Neuronal stem cell (in vitro differentiated cells): ENCODE measurements at places on chromosomes 1 and 21.

DNA sequence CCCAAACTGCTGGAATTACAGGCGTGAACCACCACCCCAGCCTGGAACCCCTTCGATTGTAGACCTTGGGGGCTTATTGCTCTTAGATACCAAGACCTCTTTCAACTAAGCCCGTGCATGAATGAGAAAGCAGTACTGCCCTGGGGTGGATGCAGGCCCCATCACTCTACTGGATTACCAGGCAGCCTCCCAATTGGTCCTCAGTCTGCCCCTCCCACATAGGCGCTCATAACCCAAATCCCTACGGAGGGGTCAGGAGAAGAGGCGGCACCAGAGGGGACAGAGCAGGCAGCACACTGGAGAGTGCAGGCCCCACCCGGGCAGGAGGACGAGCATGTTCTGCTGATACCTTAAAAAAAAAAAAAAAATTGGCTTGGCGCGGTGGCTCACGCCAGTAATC, 12.4 kb upstream of the STMN1 start:
- no peak for DNase-seq

DNA sequence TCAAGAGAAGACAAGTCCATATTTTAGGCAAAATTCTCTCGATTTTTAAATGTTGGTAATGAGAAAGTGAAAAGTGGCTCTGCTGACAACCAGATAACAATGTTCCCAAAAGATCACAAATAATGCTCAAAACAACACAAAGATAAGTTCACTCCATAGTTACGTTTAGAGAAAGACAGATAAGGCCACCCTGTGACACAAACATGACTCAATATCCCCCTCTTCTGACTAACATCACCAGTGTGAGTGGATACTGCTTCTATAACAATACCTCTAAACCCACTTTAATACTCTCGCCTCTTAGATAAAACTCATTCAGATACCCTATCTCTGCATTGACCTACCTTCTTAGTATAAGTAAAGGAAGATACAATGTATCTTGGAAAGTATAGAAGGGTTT, 51.2 kb upstream of the RGS7 start:
- DNase-seq, result no peak

DNA sequence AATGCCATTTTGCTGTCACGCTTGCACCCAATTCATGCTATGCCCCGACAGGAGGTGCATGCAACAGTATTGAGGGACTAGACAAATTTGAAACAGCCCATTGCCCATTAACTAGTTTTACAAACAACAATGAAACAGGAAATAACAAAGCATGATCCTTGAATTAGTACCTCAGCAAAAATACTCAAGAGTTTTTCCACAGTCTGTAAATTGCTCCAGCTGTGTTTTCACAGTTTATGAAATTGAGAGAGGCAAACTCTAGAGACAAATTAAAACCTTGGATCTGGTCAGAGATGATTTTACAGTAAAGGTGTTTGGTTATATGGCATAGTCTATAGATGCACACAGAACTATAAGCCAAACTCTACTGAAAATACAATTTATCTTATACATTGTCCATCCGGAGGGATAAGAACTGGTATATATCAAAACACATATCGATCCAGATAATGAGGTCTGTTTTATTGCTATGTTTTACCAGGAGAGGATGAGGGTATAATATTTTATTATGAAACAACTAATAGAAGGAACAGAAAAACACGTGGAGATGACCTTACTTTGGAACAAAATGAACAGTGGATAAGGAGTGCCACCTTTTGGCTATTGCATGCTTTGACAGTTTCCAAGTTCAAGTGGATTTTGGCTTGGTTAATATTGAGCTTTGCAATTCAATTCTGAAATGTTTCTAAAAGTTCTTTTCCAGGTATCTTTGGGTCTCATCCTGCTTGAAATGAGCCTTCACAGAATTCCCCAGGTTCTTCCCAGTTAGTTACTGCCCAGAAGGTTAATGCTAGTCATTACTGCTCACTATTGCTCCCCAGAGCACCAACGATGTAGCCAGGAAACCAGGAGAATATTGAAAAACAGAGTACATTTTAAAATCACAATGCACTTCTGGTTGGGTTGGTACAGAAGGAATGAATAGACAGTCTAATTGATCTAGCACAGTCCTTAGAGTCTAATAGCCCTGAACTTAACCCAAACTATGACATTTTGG, 45.7 kb downstream of the ZC3H11B start:
- no peak for DNase-seq

- DNase-seq, result no peak
These were observed 96.8 kb downstream of the LACTBL1 start for GRCh38 chr1:22875841-22876240.

- no peak for DNase-seq
These were observed 133.8 kb upstream of the ZBTB40 start for GRCh38 chr1:22317920-22318243.

DNA sequence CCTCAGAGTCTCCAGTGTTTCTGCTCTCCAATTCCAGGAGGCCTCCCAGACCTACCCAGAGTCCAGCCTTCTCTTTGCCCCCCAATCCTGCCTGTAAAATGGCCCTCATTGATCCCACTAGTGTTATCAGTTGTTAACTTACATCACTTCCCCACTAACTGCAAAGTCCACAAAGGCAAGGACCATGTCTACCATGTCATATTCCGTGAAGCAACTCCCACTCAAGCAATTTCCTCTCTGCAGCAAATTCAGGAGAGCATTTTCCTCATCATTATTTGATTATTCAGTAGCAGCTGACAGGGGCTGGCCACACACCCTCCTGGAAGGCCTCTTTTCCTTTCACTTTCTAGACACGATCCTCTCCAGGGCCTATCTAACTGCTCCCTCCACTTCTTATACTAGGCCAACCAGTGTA, 153.5 kb downstream of the RERE start:
- no peak for DNase-seq

- DNase-seq, result no peak
These were observed 14.2 kb upstream of the AGPAT3 start for GRCh38 chr21:43850728-43851295.

DNA sequence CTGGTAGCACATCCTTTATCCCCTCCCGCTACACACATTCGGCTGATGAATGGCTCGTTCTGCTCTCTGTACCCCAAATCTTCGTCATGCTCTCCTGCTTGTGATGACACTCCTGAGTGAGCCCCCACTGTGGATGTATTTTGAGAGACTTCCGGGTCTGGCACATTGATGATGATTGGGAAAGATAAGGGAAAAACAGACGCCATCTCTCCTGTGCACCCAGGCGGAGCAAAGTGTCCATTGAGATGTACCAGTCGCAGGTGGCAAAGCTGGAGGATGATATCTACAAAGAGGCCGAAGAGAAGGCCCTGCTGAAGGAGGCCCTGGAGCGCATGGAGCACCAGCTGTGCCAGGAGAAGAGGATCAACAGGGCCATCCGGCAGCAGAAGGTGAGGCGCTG, 27.9 kb upstream of the EFHD2 start:
- no peak for DNase-seq

- no peak for DNase-seq
These were observed 11.0 kb upstream of the PGD start for GRCh38 chr1:10387677-10388386.

GRCh38 chr1:2375246-2375922, 16.0 kb downstream of the MORN1 start:
- DNase-seq, result no peak

DNA sequence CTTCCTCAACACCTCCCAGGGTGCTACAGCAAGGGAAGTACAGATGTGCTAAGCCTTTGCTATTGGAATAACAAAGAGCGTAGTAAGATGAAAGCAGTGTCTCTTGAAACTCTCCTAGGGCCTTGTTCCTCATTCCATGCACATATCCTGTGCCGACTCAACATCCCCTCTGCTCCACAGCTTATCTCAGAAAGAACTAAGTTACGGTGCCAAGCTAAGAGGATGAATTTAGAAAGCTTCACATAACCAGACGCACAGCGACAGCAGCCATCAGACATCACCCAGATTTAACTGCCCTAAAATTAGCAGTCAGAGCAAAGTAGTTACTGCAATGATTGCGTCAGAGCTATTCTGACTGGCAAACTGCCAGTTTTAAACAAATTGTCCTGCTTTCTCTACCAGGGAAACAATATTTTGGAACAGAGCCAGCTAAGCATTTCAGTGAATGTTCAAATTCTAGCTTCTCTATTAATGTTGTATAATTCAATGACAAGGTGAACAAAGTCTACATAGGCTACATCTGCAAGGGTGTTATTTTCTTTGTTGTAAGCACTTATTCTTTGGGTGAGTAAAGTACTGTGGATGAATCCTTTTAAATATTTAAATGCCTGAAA, 9.5 kb downstream of the SIPA1L2 start:
- DNase-seq, result no peak

- DNase-seq, result no peak
These were observed 31.7 kb upstream of the FNBP1L start for GRCh38 chr1:93416183-93416582.

DNA sequence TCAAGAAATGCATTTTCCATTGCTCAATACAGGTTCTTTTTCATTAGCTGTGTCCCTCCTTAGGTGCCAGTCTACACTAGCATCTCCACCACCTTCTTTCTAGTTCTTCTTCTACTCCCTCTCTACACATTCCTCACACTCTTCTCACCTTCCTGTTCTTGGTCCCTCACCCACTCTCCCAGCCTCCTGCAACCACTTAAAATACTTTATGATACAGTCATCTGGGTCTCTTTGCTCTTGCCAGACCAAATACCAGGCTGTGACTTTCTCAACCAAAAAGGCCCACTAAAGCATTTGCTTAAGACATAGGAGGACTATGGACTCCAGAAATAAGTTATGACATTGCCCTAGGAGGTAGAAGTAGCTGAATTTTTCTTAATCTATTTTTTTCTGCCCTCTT, 35.1 kb downstream of the PIGM start:
- no peak for DNase-seq

GRCh38 chr1:240426051-240426450, 185.9 kb downstream of the GREM2 start:
- DNase-seq, result no peak

DNA sequence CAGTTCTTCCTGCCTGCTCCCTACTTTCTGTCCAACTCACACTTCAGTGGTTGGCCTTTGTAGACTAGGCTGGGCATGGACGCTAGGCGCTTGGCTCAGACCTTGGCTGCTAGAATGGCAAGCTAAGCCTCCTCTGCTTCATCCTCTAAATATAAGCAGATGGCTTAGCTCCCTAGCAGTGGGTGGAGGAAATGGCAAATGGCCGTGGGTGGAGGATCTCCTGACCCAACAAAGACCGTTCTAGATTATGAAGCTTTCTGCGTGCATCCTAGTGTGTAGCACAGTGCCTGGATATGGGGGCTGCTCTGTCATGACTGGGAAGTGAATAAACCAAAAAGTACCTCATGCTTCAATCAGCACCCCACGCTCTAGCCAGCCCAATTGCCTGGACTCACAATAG, 10.4 kb upstream of the ETV3L start:
- no peak for DNase-seq

DNA sequence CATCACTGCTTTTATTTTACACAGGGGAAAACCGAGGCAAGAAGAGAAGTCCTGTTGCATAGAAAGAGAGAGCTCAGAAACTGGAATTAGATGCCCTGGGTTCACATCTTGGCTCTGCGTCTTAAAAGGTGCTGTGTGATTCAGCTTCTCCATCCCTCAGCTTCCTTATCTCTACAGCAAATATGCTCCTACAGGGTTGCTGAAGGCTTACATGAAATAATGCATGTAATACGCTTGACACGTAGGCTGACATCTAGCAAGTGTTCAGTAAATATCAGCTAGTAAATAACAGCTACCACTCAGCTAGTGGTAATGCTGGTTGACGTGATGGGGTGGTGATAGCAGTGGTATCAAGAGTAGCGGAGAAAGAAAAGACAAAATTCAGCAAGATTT, 77.1 kb upstream of the CD55 start:
- no peak for DNase-seq

GRCh38 chr1:164637461-164638375, 78.7 kb downstream of the PBX1 start:
- DNase-seq, result no peak

DNA sequence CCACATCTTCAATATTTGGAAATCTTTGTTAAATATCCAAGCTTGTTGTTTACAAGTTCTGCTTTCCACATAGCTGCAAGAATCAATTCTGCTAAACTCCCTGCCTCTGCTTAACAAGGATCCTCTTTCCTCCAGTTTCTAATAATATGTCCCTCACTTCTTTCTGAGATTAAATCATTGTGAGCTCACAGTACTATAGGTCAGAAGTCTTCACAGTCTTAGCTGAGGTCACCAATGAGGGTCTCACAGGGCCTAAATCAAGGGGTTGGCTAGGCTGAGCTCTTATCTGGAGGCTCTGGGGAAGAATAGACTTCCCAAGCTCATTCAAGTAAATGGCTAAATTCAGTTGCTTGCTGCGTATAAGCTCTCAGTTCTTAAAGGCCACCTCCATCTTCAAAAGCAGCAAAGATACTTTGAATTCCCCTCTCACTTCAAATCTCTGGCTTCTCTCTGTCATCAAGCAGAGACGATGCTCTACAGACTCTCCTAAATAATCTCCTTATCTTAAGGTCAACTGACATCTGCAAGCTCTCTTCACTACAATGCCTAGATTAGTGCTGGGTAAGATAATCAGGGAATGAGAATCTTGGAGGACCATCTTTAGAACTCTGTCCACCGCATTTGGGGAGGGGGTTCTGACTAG, 175.3 kb downstream of the PLPPR4 start:
- no peak for DNase-seq

DNA sequence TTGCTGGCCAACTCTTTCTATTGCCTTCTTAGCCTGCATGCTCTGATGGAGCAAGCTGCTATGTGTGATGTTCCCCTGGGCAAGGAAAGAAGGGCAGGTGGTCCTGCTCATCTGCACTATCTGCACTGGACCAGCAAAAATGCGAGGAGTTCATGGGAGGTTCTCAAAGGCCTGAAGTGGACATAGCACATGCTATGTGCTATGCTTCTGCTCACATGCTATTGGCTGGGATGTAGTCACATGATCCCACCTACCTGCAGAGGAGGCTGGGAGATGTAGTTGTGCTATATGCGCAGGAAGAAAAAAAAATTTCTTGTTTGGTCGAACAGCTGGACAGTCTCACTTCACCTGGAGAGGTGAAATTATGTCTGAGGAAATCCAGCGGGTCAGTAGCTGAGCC, 587.7 kb downstream of the MATN1 start:
- DNase-seq, result no peak

DNA sequence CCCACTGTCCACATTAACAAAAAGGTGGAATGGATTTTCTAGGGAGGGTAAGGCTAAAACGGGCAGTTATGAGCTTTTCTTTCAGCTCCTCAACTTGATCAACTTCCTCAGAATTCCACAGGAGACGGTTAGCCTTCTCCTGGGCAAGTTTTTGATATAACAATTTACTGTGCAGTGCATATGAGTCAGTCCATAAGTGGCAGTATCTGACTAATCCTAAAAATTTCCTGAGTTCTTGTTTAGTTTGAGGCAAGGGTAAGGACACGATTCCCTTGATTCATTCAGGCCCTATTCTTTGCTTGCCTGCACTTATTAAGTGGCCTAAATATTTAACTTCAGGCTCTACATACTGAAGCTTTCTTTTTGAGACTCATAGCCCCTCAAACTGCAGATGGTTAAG, 6.2 kb upstream of the AADACL3 start:
- no peak for DNase-seq

- DNase-seq, result no peak
These were observed 182.0 kb upstream of the SGIP1 start for GRCh38 chr1:66351913-66352312.

GRCh38 chr1:76179219-76179698, 104.7 kb downstream of the ST6GALNAC3 start:
- no peak for DNase-seq

- DNase-seq, result no peak
These were observed 10.9 kb downstream of the TMPRSS2 start for GRCh38 chr21:41497008-41497407.

GRCh38 chr1:79969886-79970285, 963.4 kb upstream of the ADGRL4 start:
- no peak for DNase-seq
